HFF-Myc (cell line): ENCODE measurements at places on chromosomes 1 and 21.
A peak's percentile ranks its signal among the peaks of the same experiment; 100 is the strongest.

GRCh38 chr1:87126886-87127505, 201.7 kb upstream of the LMO4 start:
- DNase-seq: no peak

GRCh38 chr21:44872649-44873355, 688 bp downstream of the PTTG1IP start:
- no peak for DNase-seq

GRCh38 chr1:88528792-88529191, 155.3 kb upstream of the PKN2 start:
- no peak for DNase-seq

DNA sequence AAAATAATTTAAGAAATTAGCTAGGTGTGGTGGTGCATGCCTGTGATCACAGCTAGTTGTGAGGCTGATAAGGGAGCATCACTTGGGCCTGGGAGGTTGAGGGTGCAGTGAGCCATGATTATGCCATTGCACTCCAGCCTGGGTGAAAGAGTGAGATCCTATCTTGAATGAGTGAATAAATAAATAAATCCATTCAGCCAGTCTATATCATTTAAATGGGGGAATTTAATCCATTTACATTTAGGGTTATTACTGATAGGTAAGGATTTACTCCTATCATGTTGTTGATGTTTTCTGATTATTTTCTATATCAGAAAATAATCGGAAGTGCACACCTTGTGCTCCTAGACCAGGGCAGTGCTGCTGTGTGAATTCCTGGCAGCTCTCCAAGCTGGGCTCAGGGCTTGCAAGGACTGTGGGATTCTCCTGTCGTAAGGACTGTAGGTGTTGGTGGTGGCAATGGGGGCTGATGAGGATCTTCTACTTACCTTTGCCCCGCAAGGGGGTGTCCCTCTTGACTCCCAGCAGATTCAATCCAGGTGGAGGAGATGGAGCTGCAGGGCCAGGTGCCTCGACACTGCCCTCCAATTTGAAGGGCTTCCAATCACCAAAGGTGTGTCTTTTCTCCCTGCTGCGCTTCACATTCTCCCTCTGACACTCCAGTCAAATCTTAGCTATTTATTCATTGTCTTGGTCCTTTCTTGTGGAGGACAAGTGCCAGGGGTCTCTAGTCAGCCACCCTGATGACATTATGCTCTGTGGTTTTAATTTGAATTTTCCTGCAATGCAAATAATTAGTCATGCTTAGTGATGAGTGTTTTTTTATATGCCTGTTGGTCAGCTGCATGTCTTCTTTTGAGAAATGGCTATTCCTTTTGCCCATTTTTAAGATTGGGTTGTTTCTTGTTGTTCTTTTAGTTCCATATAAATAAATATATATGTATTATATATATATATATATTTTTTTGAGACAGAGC, 14.1 kb upstream of the TRAPPC10 start:
- DNase-seq: no peak

- no peak for DNase-seq
These were observed 3.3 kb downstream of the AMPD2 start for GRCh38 chr1:109622895-109623294.

GRCh38 chr1:49102752-49103151, 326.1 kb upstream of the BEND5 start:
- no peak for DNase-seq

DNA sequence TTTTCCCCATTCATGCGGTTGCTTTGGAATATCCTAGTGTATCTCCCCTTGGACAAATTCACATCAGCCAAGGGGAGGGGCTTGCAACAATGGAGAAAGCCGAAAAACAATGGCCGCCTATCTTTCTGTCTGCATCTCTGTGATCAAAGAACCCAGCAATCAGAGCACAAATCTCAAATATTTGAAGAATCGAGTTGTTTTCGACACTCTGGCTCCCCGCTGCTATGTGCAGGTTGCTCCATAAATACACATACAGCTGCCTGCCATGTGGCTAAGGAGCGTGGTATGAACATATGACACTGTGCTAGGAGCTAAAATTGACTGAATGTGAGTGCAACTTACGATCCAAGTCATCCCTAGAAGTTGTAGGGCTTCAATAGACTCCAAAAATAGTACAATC, 8.5 kb downstream of the CFHR4 start:
- DNase-seq: no peak

GRCh38 chr1:230702934-230703678, 10.8 kb downstream of the AGT start:
- no peak for DNase-seq

DNA sequence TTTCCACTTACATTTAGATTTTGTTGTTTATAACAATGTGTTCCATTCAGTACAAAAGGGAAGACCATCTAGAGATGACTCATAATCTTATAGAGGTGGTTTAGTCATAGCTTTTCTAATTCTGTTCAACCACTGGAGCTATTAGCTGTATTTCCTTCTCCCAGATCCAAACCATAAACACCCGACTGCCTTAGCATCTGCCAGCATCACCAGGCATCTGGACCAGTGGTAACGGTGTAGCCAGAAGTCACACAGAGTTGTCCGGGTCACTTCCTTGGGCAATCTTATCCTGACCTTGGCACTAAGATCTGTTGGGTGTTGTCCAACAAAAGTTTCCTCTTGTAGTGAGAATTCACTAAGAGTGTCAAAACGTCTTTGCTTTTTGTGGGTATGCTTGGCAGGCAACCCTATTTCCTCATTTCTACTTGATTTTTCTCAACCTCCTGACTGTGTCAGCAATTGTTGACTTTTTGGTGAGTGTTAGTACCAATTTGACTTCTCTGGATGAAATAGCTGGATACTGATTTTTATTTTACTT, 372.1 kb upstream of the B3GALT2 start:
- peak; percentile 75 for DNase-seq

GRCh38 chr1:244239261-244239770, 188.2 kb downstream of the ZBTB18 start:
- DNase-seq: no peak

DNA sequence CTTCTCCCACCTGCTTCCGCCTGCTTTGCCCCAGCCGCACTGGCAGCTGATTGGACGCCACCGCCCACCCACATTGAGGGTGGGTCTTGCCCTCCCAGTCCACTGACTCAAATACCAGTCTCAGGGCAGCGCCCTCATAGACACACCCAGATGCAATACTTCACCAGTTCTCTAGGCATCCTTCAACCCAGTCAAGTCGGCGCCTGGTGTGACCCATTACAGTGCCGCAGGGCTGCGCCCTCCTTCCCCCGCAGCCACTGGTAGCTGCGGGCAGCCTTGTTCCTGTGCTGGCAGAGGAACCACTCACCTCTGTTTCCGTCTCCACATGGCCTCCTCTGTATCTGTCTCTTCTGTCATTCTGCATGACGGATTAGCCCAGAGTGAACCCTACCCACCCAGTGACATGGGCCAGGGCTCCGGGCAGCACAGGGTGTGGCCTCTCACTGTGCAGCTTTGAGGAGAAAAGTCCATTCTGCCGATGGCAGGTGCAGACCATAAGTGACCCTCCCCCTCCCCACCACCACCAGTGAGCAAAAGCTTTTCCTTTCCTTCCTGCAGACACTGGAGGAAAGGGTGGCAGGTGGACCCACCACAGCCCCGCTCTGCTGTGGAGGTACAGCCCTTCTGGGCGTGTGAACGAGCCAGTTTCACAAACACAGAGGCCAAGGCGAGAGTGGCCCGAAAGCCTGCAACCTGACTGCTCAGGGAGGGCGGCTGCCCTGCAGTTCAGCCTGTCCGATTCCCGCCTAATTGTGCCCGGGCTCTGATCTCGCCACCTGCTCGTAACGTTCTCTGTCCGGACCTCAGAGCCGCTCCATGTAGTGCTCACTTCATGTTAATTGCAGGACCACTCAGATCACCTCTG, 57.1 kb downstream of the FAAP20 start:
- no peak for DNase-seq

GRCh38 chr1:193125369-193125768, 3.5 kb downstream of the CDC73 start:
- no peak for DNase-seq

DNA sequence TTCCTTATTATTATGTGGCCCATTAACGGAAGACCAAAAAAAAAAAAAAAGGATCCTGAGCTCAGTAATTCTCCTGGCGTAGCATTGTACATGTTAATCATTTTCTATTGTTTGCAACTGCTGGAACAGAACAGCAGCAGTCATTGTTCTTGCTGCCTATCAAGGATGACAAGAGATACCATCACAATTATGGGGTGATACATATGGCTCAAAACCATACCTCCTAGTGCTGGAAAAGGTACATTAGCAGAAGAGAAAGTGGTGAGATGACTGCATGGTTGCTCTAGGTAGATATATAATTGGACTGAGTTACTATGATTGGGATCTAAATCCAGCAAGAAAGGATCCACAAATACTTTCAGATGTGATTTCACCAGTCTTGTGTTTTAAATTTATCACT, 13.3 kb upstream of the TLR5 start:
- DNase-seq: no peak

- DNase-seq: no peak
These were observed 20.6 kb downstream of the CCDC190 start for GRCh38 chr1:162840250-162840839.

GRCh38 chr1:14930247-14930965, 223.1 kb upstream of the TMEM51 start:
- no peak for DNase-seq

- DNase-seq: no peak
These were observed 174.2 kb downstream of the LHX8 start for GRCh38 chr1:75308365-75308764.

DNA sequence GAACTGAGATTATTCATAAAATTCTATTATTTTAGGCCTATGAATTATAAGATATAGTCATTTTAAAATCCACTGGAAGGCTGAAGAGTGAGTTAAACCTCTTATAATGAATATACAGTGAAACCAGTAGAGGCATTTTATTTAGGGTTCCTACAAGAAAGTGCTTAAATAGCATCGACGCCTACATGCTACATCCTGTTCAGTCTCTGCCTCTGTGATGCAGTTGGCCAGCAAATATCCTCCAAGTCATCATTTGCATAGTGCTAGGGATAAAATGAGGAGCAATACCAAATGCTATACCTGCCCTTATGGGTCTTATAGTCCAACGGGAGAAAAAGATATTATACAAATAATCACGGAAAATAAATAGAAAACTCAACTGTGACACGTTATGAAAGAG, 59.6 kb downstream of the EDEM3 start:
- no peak for DNase-seq

- no peak for DNase-seq
These were observed 36.5 kb upstream of the SAMD13 start for GRCh38 chr1:84264961-84265360.

DNA sequence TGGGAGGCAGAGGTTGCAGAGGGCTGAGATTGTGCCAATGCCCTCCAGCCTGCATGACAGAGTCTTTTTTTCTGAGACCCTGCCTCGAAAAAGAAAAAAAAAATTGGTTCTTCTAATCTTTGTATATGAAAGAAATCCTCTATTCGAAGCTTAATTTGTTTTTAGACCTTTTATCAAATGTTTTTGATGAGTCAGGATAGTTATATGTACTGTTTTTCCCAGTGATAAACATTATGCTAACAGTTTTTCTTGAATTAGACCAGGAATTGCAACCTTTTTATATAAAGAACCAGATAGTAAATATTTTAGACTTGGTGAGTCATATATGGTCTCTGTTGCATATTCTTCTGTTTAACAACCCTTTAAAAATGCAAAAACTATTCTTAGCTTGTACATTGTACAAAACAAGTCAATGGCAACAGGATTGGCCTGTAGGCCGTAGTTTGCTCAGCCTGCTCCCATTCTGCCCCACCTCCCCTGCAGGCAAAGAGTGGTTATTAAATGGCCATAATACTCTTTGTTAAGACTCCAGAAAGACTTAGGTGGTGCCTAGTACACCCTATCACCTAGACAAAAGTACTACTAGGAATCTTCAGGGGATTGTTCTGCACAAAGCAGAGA, 45.2 kb downstream of the LYST start:
- DNase-seq: no peak

- DNase-seq: no peak
These were observed 10.0 kb downstream of the NCF2 start for GRCh38 chr1:183580281-183580682.

GRCh38 chr1:167676205-167676915, 45.4 kb upstream of the MPZL1 start:
- DNase-seq: no peak

DNA sequence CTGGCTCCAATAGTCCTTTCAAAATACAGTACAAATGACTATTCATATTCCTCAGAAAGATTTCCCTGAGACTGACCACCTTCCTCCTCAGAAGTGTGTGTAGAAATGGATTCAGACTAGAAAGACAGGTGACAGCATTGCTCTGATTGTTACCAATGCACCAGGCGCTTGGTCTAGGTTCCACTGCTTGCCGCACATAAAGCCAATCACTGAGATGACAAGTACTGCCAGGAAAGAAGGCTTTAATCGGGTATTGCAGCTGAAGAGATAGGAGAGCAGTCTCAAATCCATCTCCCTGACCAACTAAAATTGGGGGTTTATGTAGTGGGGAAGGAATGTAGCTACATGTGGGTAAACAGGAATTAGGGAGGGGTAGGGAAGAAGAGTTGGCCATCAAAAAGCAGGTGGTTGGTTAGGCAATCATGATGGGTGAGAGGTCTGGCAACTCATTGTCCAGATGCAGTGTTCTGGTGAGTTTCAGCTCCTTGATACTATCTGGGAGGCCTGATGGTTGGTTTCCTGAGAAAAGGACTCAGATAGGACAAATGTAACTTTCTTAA, 98.0 kb downstream of the KCNH1 start:
- no peak for DNase-seq
